Osteocyte (in vitro differentiated cells): ENCODE measurements at places on chromosomes 1 and 21. TPM values are rescaled to one million over a fixed set of nuclear protein-coding genes. Genes with fewer than 3 reads are reported as not detected.

DNA sequence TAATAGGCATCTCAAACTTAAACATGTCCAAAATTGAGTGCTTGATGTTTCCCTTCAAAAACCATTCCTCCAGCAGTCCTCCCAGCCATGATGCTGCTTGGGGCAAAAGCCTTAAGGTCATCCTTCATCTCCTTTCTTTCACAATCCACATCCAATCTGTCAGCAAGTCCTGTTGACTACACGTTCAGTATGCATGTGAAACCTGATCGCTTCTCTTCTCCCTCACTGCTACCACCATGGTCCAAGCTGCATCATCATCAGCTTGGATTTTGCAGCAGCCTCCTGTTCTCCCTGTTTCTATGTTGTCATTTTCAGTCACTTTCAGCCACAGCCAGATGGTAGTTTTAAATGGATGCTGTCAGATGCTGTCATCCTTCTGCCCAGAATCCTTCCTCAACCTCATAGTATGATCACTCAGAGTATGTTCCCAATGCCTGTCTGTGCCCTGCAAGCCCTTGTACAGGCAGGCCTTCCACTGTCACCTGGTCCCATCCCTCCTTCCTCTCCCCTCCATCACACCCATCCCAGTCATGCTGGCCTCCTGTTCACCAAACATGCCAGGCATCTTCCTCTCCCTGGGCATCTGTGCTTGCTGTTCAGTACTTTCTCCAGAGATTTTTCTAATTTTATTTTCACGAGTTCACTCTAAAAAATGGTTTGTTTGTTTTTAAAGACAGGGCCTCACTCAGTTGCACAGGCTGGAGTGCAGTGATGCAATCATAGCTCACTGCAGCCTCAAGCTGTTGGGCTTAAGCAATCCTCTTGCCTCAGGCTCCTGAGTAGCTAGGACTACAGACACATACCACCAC lies 66.0 kb downstream of the SYDE2 start:
- DNase-seq: no peak

Gene CRB1
- total RNA-seq: not detected in 2 replicates

DNA sequence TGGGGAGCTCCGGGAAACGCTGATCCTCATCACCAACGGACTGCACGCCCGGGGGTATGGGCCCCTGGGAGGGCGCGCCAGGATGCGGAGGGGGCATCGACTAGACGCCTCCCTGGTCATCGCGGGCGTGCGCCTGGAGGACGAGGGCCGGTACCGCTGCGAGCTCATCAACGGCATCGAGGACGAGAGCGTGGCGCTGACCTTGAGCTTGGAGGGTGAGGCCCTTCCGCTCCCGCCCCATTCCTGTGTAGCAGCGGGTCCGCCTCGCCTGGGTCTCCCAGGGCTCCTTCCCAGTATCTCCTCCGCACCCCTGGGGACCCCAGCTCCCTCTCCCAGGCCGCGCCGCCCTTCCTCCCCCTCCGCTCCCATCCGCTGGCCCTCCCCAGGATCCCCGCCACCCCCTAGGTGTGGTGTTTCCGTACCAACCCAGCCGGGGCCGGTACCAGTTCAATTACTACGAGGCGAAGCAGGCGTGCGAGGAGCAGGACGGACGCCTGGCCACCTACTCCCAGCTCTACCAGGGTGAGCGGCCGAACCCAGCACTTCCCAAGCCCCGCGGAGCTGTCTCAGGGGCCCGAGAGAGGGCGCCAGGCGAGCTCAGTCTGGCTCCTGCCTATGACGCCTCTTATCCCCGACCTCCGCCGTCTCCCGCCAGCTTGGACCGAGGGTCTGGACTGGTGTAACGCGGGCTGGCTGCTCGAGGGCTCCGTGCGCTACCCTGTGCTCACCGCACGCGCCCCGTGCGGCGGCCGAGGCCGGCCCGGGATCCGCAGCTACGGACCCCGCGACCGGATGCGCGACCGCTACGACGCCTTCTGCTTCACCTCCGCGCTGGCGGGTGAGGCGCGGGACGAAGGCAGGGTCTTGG lies 5.0 kb downstream of the HAPLN2 start:
- no peak for DNase-seq

DNA sequence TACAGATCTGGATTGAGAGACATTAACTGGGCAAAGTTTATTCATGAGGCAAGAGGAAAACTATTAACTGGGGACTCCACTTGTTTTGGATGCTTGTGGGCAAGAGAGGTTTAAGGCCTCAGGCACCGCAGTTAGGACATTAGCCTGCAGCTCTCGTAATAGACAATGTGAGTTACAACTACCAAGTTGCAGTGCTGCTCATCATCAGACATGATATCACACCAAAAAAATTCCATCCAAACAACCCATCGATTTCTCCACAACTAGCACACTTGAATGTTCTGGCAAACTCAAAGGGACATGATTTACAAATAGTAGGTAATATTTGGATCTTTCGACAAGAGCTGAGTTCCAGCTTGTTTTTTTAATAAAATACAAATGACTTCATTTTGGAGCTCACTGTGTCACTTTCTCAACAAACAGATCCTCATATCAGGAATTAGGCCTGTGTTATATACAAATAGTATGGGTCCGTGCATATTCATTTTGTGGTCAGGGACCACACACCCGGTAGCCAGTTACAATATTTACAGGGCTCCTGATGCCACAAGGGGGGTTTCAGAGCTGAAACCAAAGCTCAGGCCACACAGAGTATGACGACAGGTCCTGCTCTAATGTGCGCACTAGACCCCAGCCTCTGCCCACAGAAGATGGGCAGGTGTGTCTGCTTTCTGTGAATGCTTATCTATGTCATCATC lies 128.0 kb downstream of the TGFBR3 start:
- no peak for DNase-seq

Gene RGS21
- not detected in 2 replicates for total RNA-seq

- DNase-seq: no peak
Observed at GRCh38 chr1:39352881-39353280, 138.6 kb upstream of the BMP8A start.

Gene ITLN1
- not detected in 2 replicates for total RNA-seq

Gene AVPR1B
- not detected in 2 replicates for total RNA-seq

Gene NR1I3
- total RNA-seq: not detected in 2 replicates

GRCh38 chr1:175222296-175222938 lies 29.8 kb upstream of the KIAA0040 start:
- DNase-seq: no peak

Gene NES
- 24.2 and 26.5 TPM in 2 replicates for total RNA-seq

Gene CLCA2
- 0.13 TPM in 1 of 2 replicates, not detected in the other for total RNA-seq

GRCh38 chr21:25871566-25871965 lies 136.8 kb downstream of the GABPA start:
- no peak for DNase-seq

Gene ZNF687
- total RNA-seq: 23.7 and 25.9 TPM in 2 replicates

Gene LRRN2
- not detected in 2 replicates for total RNA-seq

- no peak for DNase-seq
Observed at GRCh38 chr1:54834007-54834541, 33.0 kb upstream of the TTC22 start.

Gene C1orf185
- not detected in 2 replicates for total RNA-seq

DNA sequence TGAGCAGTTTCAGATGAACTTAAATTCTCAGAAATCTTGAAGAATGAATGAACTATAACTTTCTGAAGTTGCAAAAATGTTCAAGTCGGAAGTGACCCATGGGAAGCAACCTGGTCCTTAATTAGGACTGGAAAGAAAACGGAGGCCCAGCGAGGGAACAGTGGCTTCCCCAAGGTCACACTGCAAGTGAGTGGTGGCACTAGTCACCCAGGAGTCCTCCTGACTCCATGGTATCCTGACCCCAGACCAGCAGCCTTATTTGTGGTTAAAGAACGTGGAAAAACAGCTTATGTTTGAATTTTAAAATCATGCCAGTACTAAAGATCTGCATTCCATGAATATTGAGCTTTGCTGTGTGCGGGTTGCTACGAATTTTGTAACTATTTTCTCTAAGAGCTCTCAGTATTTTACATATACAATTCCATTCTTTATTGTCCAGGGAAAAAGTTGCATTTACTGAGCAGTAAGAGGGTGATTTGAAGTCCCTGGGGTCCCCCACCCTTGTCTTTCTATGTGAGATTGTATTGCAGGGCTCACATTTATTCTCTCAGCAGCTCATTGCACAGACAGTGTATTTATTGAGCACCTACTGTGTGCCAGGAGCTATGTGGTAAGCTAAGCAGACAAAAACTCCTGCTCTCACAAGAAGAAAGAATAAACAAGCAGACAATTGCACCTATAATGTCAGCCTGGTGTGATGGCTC lies 61.6 kb upstream of the ATP5PO start:
- DNase-seq: peak; percentile 30

Gene FCER1G
- not detected in 2 replicates for total RNA-seq

DNA sequence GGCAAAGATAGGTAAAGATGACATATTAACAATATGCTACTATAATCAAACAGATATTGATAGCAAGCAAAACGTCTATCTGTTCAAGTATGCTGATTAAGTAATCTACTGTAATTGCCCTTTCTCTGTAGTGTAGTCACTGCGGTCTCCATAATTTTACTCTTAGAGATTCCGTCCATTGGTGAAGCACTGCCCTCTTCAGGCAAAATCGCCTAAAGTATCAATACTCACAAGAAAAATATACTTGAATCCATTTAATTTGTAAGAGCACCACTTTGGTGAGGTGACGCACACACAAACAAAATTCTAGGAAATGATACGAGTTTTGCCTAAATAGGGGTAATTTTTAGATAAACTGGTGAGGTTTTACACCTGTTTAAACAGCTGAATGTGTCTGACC lies 434.6 kb upstream of the CHRM3 start:
- no peak for DNase-seq

Gene PTCH2
- total RNA-seq: 1.4 TPM in 2 replicates

Gene SPRR2B
- total RNA-seq: not detected in 2 replicates

DNA sequence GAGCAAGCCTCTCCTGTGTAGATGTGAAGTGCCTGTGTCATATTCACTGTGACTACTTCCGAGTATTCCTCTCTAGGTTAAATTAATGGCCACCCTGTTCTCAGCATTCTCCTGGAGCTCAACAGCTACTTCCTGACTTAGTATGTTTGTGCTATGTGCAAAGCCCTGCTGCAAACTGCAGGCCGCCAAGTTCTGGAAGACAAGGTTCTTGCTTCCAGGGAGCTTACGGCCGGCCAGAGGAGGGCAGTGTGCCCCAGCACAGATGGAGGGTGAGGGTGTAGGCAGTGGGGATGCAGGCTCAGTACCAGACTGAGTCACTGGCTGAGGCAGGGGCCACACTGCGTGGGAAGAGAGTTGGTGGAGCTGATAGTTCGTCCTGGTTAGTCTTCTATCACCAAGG lies 43.2 kb downstream of the ELK4 start:
- no peak for DNase-seq

GRCh38 chr1:175976865-175977642 lies 230.0 kb downstream of the COP1 start:
- no peak for DNase-seq

Gene ZFP69
- total RNA-seq: 3.7 and 4.9 TPM in 2 replicates

- no peak for DNase-seq
Observed at GRCh38 chr1:155977690-155978324, 540 bp downstream of the ARHGEF2 start.

GRCh38 chr21:31887391-31887841 lies 14.6 kb downstream of the HUNK start:
- no peak for DNase-seq

DNA sequence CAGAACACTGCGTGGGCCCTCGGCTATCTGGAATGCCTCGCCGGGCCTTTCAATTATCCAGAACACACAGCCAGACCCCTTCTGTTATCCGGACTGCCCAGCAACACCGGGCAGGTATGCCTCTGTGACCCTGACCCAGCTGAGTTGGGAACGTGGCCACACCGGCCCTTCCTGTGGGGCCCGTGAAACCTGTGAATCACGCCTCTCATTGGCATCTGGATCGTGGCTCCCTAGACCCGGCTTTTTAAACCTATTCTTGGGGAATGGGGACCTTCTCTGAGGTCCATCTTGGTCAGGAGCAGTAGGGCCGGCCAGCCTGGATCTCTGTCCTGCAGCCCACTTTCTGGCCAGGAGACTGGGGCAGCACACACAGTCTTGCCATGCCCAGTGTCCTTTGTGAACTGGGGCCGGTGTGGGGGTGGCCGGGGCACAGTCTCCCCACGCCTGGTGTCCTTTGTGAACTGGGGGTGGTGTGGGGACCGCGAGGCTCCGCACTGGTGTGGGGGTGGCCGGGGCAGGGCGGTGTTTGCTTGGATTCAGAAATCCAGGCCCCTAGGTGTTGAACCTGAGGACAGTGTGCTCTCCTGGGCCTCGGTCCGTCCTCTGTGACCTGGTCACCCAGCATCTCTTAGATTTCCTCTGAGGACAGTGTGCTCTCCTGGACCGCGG lies 11.1 kb downstream of the COL18A1 start:
- DNase-seq: no peak

DNA sequence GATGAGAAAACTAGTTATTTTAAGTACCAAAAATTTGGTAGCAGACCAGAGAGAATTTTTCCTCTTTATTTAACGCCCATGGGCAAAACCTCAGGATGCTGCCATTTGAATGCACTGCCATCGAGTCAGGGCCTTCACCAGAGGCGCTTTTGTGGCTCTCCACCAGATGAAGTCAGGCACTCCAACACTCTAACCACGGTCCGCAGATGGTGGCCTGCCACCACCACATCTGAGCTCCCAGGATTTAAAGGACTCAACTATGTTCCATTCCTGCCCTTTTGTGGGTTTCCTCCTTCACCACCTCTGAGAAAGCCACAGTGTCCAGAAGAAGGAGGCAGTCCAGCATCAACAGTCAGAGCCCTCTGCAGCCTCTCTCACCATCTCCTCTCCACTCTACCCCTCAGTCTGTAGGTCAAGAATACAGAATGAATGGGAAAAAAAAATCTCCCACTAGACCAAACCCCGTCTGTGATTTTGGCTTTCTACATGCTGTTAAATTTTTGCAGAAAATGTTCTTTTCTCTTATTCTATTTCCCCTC lies 647.4 kb downstream of the USP25 start:
- DNase-seq: no peak

- no peak for DNase-seq
Observed at GRCh38 chr1:8373581-8374241, 55.8 kb downstream of the SLC45A1 start.

Gene CSTB
- total RNA-seq: 59.1 and 65.3 TPM in 2 replicates

Gene MTMR11
- 13.5 and 14.8 TPM in 2 replicates for total RNA-seq

GRCh38 chr1:160421881-160422280 lies 21.5 kb downstream of the VANGL2 start:
- no peak for DNase-seq

DNA sequence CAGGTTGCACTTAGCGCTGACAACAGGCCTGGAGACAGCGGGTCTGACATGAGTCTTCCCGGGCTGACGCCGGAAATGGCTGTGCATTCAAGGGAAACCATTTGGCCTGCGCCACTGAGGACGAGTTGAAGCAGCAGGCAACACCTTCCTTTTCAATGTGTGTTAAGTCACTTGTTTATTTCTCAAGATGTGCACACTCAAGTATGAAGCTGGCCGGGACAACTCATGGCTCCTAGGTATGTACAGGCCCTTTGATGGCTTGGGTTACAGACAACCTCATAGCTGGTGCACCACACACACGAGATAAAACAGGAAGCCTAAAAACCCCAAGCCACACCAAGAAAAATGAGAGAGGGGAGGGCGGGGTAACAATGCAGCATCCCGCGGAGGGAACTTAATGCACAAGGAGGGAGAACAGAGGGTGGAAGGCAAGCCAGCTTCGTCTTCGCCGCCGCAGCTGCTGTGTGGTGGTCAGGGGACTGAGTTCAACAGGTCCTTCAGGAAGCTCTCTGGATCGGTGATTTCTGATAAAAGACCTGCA lies 118.0 kb upstream of the IFFO2 start:
- DNase-seq: no peak

Gene KRTAP6-1
- not detected in 2 replicates for total RNA-seq

GRCh38 chr1:36448530-36449056 lies 1.7 kb downstream of the OSCP1 start:
- no peak for DNase-seq
